NCI-H1930 (cell line): ENCODE measurements at places on chromosomes 1 and 21.

GRCh38 chr1:171929121-171929520 lies 87.8 kb downstream of the DNM3 start:
- DNase-seq = no peak

DNA sequence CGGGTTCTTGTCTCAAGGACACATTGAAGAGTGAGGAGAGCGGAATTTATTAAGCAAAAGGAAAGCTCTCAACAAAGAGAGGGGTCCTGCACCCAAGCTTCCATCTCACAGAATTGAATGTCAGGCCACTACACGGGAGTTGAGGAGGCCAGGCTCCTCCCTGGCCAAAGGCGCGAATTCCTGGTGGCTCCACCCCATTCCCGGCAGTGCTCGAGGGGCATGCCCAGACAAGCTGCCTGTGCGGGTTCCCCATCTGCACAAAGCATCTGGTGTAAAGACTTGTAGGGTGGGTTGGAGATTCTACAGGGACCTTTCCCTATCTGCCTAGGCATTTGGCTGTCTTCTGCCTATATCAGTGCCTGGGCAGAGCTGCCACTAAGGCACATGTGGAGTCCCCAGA lies 648.5 kb upstream of the PKN2 start:
- no peak for DNase-seq

DNA sequence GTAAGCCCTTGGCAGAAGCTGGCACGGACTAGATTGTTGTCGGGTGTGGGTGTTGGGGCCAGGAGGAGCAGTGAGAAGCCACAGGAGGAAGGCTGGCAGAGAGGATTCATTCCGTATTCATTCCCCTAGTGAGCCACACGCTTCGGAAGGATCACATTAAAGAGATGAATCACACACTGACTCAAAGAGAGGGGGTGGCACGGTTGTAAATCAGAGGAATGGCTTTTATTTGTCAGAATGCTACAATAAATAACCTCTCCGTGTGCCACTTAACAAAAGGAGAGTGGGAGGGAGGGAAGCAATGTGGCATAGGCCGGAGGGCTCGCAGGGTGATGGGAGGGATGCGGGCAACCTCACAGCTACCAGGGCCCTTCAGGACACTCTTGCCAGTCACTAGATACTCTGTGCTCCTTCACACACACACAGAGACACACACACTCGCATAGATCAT lies 135.5 kb downstream of the HIVEP3 start:
- no peak for DNase-seq

DNA sequence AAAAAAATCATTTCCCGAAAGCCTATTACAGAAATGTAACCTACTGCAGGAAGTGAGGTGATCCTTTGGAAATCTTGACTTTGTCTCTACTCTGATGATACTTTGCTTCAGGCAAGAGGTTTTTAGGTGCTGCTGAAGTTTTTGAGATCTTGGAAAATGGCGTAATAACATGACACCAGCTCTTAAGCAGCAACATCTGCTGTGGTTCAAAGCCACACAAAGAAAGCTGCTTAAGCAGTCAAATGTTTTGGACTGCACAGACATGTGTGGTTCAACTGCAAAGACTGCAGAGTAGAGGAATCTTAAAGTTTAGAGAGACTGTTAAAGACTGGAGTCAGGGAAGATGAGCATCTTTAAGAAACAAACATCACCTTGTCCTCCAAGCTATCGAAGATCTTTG lies 139.0 kb downstream of the RASAL2 start:
- no peak for DNase-seq

DNA sequence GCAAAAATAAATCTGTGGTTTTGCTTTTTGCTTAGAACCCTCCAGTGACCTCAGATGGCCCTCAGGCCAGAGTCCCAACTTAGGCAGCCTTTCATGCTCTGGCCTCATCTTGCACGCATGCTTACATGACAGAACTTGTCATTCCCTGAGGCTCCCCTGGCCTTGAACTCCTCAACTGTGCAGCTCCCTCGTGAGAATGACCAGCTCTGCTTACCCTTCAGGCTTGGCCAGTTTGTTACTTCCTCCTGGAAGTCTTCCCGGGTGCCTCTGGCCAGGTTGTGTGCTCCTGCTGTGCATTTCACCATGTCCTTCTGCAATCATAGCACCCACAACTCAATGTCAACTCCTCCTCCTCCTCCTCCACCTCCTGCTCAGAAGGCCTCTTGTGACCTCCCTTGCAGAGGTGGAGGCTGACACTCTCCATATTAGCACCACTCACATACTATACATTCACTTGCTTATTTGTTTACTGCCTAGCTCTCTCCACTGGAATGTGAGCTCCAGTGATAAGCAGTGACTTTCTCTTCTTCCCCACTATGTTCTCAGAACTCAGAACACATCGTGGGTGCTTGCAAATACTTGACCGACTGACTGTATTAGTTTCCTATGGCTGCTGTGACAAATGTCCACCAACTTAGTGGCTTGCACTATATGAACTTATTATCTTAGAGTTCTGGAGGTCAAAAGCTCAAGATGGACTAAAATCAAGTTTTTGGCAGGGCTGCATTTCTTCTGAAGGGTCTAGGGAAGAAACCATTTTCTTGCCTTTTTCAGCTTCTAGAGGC lies 41.9 kb downstream of the RCSD1 start:
- DNase-seq = no peak

- DNase-seq = no peak
Observed at GRCh38 chr1:68908316-68908715, 411.4 kb upstream of the DEPDC1 start.

- no peak for DNase-seq
Observed at GRCh38 chr1:59798600-59798999, 16.1 kb upstream of the HOOK1 start.

- DNase-seq = no peak
Observed at GRCh38 chr21:45516071-45516670, 26.1 kb downstream of the SLC19A1 start.

- no peak for DNase-seq
Observed at GRCh38 chr21:46517361-46517760, 58.7 kb downstream of the DIP2A start.

GRCh38 chr1:102872097-102872496 lies 236.2 kb downstream of the COL11A1 start:
- DNase-seq = no peak

DNA sequence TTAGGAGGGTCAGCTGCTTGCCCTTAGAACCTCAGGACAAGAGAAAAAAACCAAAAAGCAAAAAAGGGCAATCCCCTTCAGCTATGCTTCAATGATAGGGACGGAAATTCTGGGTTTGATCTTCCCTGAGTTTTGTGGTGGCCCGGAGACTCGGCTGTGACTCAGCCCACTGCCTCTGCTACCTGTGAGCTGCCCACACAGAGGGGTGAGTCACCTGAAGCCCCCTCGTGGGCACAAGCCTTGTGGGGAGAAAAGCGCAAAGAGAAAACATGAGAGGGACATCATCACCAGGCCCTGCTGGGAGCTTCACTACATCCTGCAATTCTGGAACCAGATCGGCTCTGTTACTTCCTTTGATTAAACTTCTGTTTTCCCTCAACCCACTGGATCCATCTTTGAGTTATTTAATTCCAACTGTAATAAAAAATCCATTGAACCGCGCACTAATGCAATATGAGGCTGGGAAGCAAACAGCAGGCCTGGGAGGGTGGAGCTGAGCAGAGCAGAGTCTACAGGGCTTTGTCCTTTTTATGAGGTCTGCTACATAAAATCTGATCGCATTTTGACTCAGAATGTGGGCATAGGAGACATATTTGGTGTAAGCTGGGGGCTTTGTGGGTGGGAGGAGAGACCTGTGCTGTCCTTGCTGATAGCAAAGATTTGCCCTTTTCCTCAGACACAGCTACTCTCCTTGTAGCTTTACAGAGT lies 58.7 kb upstream of the STUM start:
- no peak for DNase-seq

GRCh38 chr1:66764994-66765578 lies 12.8 kb downstream of the DYNLT5 start:
- DNase-seq = no peak

DNA sequence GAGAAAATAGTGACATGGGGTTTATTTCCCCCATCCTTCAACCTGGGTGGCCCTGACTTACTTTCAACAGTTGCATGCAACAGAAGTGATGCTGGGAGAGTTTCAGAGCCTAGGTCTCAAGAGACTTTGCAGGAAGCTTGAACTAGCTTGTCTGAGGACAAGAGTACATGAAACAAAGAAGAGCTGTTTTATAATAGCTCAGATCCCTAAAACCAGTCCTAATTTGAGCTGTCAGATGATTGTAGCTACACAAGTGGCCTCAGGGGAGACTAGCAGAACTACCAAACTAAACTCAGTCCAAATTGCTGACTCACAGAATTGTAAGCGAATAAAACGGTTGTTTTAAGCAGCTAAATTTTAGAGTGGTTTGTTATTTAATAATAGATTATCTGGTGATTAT lies 17.1 kb downstream of the RC3H1 start:
- DNase-seq = no peak

DNA sequence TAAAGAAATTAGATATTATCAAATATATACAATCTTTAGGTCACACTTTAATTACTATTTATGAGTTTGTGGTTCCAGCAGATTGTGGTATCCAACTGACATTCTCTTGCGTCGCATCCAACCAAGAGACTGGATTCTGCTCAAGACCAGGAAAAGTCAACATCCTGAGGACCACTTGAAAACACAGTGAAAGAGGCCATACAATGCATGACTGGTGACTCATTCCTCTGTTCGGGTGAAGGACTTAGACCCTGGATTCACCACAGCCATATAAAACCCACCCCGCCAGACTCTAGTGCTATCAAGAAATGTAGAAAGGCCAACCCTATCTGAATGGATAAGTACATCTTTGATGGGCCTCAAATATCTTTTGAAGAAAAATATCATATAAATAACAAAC lies 14.5 kb upstream of the CFHR4 start:
- DNase-seq = no peak

DNA sequence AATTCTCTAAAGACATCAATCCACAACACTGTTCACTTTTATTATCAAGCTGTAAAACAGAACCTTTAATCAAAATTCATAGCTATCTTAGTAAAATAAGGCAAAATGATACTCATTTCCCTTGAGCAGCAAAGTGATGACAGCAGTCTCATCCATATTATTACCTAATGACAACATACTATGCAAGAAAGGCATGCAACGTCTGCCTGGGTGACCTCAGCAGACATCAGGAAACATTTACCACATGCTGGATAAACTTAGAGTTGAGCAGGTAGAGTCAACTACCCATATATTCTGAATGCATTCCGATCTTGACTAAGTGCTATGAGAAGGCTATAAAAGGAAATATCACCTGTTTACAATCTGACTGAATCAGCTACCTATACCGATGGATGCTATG lies 145.1 kb downstream of the SIPA1L2 start:
- DNase-seq = no peak

DNA sequence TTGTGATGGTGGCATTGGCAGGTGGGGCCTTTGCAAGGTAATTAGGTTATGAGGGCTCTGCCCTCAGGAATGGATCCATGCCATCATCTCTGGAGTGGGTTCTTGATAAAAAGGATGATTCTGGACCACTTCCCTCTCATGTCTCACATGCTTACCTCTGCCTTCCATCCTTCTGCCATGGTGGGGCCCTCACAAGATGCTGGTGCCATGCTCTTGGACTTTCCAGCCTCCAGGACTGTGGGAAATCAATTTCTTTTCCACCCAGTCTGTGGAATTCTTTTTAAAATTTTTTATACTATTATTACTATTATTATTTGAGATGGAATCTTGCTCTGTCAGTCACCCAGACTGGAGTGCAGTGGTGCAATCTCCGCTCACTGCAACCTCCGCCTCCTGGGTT lies 57.3 kb downstream of the ACBD3 start:
- DNase-seq = no peak

- DNase-seq = no peak
Observed at GRCh38 chr1:6625584-6626149, 999 bp downstream of the THAP3 start.
